MV-4-11 (cell line): ENCODE measurements at places on chromosomes 11 and 22.

DNA sequence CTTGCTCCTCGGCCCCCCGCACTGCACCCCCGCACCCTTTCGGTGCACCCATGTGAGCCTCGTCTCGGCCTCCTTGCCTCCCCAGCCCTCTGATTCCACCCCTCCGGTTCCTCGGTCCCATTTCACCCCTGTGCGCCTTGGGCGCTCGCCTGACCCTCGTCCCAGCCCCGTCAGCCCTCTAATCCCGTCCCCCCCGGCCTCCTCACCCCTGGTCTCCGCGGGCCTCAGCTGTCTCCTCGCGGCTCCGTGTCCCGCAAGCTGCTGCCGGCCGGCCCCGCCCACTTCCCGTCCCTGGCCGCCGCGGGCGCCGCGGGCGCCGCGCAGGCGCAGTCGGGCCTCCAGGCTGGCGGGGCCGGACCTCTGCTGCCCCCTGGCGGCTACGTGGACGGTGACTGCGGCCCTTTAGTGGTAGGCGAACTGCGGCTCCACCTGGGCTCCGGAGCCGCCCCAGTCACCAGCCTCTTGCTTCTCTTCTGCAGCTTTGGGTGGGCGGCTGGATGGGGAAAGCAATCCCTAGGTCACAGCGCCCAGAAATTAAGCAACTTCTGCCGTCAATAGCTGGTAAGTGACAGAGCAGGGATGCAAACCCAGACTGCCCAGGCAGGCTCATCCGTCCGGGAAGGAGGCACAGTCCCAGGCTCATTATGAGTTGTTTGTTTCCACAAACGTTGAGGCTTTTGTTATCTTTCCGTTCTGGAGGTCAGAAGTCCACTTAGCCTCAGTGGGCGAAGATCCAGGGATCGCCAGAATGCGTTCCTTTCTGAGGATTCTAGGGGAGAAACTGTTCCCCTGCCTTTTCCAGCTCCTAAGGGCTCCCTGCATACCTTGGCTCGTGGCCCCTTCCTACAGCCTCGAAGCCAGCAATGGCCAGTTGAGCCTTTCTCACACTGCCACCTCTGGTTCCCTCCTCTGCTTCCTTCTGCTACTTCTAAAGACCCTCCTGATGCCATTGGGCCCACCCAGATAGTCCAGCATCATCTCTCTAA lies at the start of gene PPM1F:
Gene PPM1F, minus strand, starts transcription at position 263 of the 986 bp plus-strand sequence. CDS start 6,800 bp downstream, outside the sequence.
- peak; percentile 63 for DNase-seq

DNA sequence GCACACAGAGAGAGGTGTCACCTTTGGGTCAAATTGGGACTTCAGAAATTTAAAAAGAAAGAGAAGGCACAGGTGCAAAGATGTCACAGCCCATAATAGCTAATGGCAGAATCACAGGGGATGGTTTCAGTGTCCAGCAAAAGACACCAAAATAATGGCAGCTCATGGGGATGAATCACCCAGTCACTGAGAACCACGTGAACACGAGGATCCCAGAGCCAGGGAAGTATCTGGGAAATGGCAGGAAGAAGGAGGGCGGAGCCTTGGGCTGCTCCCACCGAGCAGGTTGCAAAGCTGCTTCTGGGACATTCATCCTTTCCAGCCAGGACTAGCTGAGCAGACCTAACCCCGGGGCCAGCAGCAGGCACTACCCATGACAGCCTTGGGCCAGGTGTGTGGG lies 45.6 kb downstream of the TRMU start:
- no peak for DNase-seq

GRCh38 chr11:129302386-129303101 lies 73.1 kb upstream of the BARX2 start:
- DNase-seq: no peak

DNA sequence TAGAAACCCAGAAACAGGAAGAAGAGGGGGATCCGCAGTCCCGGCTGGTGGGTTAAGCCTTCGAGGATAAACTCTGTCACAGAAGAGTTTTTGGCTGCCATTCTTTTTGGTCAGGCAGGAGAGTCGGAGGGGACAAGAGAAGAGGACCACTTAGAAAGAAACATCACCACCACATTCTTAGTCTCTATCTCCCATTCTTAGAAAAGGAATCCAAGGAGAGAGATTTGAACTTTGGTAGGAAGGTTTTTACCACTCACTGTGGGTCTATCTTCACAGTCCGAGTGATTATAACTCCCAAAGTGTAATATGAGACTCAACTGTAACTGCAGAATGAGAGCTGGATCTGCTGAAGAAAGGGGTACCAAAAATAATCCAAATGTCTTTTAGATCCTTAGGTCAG lies at the start of gene OR8B12:
Gene OR8B12, minus strand, starts transcription at position 101 of the 400 bp plus-strand sequence. Its CDS starts 0 bp downstream, at position 101.
- DNase-seq: no peak

- DNase-seq: no peak
Measured at GRCh38 chr11:72688929-72689328, 14.7 kb upstream of the PDE2A start.

DNA sequence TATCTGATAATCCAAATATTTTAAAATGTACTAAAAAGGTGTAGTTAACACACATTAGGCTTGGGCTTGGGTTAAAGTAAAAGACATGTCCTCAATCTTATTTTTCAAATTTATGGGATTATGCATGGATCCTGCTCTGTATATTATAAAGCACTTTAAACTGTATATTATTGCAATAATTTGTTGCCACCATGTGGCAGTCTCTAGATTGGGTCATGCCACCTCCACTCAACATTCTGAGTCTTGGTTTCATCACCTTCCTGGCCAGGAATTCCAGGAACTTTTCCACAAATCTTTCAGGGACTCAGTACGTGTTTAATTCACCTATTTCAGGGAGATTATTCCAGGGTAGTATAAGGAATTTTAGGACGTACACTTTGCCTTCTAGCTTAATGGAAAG lies 695.5 kb downstream of the FAM181B start:
- DNase-seq: no peak

DNA sequence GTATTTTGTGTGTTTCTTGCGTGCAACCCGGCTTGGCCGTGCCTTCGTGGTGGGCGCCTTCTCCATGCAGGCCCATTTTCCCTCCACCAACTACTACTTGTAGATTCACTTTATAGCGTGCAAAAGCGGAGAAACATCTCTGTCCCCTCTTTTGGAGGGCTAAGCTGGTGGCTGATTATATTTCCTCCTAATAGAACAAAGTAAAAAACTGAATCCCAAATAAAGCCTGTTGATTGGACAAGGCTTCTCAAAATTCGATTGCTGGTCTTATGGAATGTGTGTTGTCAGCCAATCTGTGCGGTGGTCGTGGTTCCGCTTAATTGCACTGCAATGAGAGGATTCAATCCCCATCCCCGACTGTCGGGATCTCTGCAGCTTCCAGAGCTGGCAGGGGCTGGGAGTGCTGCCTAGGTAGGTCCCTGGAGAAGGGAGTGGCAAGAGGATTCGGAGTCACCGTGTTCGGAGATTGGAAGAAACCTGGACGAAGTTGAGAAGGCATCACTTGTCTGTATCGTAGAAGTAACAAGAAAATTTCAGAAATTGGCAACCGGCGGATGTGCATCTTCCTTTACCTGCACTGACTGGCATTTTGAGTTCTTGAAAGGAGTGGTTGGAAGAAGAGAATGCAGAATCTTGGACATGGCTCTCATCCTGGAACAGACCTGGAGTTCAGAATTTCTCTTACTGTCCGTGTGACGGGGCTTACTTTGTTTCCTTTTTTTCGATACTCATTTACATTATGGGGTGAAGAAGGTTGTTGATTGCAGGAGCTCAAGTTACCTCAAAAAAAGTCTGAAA lies 1.1 kb downstream of the HMGXB4 start:
- DNase-seq: no peak

GRCh38 chr11:124762105-124762623 lies at the start of gene ESAM:
ESAM (minus strand) TSS chr11:124762290; CDS start chr11:124762154, 136 bp downstream.
- DNase-seq: no peak

GRCh38 chr11:11038782-11039181 lies 180.9 kb upstream of the ZBED5 start:
- DNase-seq: no peak

GRCh38 chr11:70694371-70694770 lies 296.0 kb downstream of the CTTN start:
- DNase-seq: no peak

DNA sequence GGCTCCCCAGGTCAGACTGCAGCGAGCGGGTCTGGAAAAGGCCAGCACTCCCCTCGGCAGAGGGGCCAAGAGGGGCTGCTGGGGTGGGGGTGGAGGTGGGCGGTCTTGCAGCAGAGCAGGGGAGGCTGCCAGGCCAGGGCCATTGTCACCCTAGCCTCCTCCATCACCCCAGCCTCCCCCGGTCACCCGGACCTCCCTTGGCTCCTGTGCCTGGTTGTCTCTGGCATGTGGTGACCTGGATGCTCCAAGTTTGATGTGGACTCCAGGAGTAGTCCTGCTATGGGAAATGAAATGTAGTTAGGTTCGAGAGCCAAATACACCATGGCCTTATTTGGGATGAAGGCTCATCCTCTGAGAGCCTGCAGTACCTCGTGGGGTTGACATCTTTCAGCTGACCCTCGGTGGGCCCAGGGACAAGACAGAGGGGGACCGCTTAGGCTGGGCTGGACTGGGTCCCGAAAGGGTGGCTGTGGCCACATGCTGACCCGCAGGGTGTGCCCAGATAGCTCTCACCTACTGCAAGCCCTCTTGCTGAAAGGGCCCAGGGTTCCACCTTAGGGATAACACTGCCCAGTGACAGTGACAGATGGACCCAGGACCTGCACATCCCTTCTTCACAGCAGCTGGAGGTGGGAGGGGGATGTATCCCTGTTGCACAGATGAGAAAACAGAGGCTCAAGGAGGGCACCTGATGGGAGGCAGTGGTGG lies 24.1 kb downstream of the MRGPRD start:
- no peak for DNase-seq
